ENCODE measurements at places on chromosomes 1 and 21.

- DNase-seq: no peak
Measured at GRCh38 chr1:2439369-2439768, 27.0 kb upstream of the PEX10 start.

- DNase-seq: no peak
Measured at GRCh38 chr1:78038071-78038470, 7.7 kb upstream of the GIPC2 start.

DNA sequence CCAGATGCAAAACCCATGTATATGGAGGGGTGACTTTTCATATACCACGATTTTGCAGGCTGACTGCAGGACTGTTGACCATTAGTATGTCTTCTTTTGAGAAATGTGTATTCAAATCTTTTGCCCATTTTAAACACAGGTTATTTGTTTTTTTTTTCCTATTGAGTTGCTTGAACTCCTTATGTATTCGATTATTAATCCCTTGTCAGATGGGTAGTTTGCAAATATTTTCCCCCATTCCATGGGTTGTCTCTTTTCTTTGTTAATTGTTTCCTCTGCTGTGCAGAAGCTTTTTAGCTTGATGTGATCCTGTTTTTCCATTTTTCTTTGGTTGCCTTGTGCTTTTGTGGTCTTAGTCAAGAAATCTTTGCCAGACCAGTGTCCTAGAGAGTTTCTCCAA, 24.6 kb upstream of the KLF17 start:
- DNase-seq: no peak

GRCh38 chr1:159554696-159555095, 18.9 kb upstream of the OR10J5 start:
- no peak for DNase-seq

- DNase-seq: no peak
Measured at GRCh38 chr21:28138272-28138671, 854.4 kb downstream of the LTN1 start.

GRCh38 chr1:238458899-238459298, 568.2 kb upstream of the ZP4 start:
- DNase-seq: no peak

GRCh38 chr1:200172311-200172710, 144.8 kb downstream of the NR5A2 start:
- DNase-seq: no peak

DNA sequence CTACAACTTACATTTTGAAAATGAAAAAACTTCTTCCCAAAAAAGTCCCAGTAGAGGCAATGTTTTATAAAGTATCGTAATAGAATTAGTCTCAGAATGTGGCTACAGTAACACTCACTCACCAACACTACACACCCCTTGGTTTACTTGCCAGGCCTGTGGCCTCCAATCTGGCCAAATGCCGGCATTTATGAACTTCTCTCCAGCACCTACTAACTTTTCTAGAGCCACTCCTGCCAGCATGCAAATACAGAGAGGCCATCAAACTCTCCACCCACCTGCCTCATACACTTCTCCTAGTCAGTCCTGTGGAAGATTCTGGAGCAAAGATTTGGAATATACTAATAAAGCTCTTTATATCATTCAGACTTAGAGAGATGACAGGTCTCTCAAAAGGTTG, 32.3 kb downstream of the STPG1 start:
- DNase-seq: no peak

DNA sequence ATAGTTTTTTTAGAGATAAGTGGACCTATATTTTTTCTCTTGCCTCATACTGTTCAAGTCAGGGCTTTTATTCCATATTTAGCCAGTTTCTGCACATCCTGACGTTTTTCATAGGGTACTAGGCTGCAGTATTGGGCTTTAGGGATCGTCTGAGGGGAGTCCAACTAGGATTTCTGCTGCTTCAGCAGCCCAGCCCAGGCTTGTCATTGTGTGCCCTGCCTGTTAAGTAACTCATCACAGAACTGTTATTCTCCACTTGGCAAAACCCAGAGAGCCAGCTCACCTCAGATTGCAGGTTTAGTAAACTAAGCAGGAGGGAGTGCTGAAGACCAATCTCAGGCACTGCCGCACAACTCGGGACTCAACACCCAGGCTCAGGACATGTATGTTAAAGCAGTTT, 2.8 kb downstream of the GALNT2 start:
- DNase-seq: no peak

DNA sequence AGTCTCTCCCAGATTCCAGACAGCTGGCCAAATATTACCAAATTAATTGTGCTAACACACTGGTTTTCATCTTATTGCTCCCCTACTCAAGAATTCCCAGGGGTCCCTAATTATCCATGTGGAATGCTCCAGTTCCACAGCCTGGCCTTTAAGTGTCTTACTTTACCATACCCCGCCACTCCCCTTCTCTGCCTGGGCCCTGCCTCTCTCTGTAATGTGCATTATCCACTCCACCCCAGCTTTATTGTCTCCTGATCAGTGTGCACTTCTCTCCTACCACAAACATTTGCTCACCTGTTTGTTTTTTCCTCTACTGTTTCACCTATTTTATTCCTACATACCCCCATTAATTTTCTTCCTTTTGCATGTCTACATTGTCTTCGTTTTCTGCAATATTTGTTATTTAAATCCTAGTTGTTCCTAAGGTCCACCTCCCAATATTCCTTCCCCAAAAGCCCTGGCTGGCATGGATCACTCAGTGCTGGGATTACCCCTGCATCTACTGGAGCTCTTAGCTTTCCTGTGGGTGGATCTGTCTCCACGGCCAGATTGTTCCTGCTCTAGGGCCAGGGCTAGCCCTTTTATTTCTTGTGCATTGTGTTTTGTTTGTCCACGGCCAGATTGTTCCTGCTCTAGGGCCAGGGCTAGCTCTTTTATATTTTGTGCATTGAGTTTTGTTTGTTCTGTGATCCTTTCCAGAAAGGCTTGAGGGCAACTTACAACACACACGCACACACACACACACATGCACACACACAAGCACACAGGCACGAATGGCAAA, 33.4 kb upstream of the ATP1B1 start:
- no peak for DNase-seq

GRCh38 chr1:172363852-172364251, 56.6 kb upstream of the C1orf105 start:
- no peak for DNase-seq

DNA sequence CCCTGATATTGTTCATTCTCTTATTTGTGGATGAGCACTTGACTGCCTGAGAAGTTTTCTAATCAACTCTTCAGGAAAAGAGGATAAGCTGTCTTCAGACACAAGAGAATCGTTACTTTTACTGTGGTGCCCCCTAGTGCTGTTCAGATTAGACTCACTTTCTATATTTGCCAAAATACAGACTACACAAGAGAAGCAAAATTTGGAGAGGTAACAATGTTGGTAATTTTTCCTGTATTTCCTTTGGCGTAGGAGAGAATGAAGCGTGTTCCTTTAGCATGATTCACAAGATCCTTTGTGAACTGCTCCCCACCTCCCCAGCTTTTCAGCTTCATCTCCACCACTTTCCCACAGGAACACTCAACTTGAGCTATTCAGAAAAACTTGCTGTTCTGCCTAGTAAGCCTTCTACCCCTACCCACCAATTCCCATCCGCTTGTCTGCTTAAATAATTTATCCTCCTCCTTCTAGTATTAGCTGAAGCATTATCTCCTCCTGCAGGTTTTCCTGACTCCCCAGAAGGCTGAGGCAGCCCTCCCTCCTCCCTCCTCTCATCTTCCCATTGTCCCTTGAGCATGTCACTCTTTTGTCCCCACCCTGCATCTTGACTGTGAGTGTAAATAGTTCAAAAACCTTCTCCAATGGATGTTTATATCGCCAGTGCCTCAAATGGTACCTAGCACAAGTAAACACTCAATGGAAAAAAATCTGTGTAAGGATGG, 4.5 kb downstream of the TNFSF4 start:
- no peak for DNase-seq

GRCh38 chr1:2073382-2074230, 23.4 kb downstream of the PRKCZ start:
- DNase-seq: no peak

DNA sequence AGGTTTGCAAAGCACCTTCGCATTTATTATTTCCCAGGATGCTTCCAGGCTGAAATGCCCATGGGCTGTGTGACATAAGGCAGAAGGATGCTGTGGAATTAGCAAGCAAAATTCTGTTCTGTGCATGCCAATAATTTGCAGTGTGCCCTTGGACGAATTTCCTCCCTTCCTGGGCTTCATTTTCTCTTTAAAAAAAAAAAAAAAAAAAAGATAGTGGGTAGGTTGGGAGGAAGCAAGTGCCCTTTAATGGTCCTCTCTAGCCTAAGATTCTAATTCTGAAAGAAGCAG, 2.5 kb upstream of the ID3 start:
- no peak for DNase-seq

DNA sequence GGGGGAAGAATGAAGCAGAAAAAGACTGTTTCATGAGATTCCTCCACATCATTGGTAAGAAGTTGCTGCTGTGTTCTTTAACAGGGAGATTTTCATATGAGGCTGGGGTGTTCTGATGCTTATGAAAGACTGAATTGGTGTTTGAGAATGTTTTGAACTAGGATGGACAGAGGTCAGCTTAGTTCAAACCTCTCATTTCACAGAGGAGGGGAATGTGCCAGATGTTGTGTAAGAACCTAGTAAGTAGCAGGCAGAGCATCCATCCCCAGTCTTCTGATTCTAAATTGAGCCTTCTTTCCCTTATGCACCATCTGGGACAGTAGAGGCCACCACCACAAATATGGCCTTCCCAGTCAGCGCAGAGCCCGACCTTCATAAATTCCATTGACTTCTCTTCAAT, 43.7 kb downstream of the SAMD13 start:
- DNase-seq: no peak

GRCh38 chr21:40120940-40121575, 253.8 kb downstream of the PCP4 start:
- no peak for DNase-seq

DNA sequence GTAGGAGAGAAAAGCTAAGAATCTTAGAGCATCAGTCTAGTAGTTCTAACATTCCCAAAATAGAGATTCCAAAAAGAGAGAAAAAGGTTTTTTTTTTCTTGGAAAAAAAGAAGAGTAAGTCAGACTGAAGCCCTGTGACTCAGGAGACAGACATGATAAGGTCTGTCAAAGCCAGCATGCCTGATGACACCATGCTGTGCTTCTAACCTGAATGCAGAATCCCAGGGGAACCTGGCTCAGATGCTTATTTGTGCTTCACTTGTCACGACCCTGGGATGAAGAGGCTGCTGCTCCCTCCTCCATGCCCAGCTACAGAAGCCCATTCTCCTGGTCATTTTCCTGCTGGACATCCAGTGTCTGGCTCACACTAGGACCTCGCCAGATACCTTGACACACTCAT, 44.3 kb downstream of the ERICH3 start:
- DNase-seq: no peak

DNA sequence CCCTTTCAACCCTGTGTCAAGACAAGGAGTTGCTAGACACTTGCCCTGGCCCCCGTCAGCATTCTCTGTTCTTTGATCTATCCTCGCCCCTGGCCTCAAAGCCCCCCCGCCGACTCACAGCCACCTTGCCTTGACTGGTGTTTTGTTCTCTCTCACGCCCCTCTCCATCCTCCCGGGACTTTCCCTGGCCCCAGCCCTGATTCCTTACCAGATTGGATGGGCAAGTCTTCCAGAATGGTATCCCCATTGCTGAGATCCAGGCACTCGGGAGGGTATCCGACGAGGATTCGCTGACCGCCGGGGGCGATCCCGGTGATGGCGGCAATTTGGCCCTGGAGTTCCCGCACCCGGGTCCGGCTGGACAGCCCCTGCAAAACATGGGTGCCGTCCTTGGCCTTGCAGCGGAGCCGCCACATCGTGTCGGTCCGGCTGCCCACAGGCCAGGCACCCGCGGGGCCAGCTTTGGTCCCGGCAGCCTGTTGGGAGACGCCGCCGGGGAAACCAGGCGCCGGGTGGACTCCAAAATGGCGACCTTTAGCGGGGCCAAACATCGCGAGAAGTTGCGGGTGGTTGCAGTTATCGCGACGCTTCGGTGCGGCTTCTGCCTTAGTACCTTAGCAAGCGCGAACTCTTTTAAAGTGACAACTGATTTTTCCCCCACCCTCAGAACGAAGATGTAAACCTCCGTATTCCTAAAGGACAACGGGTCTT, 373 bp downstream of the YOD1 start:
- DNase-seq: peak; percentile 62

- DNase-seq: peak; percentile 16
Measured at GRCh38 chr1:98794196-98794886, 132.8 kb downstream of the SNX7 start.

DNA sequence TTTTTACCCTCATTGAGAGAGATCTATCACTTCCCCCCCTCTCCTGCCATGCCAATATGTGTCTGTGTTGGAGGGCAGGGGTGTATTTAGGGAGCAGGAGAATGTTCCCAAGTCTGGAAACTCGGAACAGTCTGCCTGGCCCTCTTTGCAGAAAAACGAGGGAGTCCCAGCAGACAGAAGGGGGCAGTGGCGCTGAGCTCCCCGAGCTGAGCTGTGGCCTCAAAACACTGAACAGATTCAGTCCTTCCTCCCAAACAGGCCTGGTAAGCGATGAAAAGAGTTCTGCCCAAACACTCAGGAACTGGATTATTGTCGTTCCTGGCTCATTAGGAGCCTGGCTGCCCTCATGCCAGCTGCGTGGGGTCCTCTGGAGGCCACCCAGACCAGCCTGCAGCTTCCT, 981 bp downstream of the CLDN14 start:
- DNase-seq: no peak

DNA sequence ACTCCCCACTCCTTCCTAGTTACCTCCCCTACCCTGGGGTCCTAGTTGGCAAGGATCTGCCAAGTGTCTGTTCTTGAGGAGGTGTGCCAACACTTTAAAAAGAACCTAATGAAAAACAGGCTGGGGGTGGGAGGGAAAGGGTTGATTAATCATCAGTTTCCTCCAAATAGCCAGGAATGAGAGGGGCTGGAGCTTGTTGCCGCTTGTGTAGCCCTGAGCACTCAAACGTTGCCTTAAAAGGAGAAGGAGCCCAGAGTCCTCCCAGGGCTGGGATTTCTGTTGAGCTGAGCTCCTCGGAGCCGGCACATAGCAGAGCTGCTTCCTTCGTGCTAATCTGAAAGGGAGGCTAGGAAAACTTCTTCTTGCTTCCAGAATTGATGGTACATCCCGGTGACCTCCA, 15.9 kb downstream of the SHISA4 start:
- DNase-seq: no peak
